ENCODE measurements at places on chromosomes 2 and 18.

- DNase-seq: no peak
Observed at GRCh38 chr18:60693426-60693825, 320.9 kb upstream of the MC4R start.

- no peak for DNase-seq
Observed at GRCh38 chr2:152577579-152577978, 139.7 kb downstream of the PRPF40A start.

GRCh38 chr2:10536569-10537133 is 88.5 kb upstream of the ODC1 start:
- DNase-seq: no peak

DNA sequence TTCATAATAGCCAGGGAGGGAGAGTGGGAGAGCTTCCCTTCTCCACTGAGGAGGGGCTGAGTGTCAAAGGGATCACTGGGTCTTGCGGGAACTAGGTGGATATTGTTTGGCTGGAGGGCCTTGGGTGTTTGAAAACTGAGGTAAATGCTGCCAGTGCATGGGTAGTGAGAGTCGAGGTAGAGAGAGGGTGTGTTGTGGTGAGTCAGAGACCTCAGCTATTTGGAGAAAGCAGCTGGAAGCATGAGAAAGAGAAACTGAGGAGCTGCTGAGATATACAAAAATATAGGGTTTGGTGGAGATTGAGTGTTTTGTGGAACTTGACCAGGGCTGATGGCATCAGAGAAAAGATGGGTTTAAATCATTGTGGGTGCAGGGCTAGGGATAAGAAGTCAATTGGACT is 127.0 kb upstream of the CCDC195 start:
- no peak for DNase-seq

DNA sequence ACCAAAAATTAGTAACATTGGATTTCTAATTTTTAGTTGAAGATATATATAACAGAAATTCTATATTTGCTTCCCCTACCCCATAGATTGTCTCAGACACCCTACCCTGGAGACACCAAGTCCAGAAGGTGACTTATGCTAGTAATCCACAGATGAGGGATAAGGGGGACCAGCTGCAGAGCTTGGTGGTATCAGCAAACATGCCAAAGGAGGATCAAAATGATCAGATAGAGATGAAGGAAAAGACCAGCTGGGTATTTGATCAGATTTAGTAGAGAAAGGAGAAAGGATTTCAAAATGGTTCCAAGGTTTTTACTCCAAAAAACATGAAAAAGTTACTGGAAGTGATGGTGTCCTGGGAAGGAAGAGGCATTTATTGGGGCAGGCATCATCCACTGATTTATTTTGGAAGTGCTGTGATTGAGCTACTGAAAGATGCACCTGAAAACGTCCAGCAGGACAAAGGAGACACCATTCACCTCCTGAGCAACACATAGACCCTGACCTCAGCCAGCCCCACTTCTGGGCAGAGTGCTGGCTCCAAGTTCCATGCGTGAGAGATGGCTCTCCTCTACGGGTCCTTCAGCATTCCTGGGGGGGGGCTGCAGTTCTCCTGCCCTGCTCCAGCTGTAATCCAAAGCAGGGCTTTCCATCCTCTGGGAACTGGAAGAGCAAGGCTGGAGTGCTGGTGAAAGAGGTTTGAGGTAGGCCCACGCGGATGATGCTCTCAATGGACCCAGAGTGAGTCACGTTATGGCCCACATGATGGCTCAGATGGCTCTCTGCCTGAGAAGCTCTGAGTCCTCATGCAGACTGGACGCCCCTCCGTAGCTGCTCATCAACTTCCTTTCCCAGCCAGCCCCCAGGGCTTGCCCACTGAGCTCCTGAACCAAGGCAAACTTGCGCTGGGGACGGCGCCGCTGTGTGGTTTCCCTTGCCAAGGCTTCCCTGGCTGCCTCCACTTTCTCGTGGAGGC is 3.7 kb upstream of the LRRFIP1 start:
- no peak for DNase-seq

DNA sequence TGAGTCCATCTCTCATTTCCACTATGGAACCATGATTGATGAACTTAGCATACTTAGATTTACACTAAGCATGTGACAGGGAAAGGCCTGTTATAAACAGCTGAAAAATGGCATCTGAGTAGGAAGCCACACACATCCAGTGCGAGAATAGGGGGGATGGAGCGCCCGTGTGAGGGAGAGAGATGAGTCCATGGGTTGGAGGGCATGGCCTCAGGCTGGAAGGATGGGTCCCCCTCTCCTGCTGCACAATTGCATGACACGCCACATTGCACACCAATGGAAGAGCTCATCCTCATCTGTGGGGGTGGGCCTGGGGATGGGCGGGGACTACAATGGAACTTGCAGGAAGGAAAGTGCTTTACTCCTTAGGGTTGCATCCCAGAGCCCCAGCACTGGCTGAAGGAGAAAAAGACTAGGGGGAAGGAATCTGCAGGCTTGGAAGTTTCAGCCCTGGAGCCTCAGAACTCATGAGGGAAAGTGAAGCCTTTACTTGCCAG is 46.4 kb upstream of the CXCR4 start:
- DNase-seq: no peak

GRCh38 chr2:55051026-55051866 is 995 bp upstream of the RTN4 start:
- DNase-seq: peak; percentile 100

DNA sequence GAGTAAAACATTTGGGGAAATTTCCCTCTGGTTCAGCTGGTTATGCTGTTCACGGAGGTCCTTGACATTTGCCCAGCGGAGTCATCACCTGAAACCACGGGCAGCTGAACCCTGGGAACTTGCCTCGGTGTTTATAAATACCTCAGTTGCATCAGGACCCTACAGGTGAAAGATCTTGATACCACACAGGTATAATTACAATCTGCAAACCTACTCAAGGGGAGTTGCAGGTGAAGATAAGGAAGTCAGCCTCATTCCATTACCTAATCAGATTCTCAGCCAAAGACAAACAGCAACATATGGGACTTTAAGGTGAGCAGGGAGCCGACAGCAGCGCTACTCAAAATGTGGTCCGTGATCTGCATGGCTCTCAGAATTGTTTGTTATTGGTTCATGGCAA is 37.0 kb upstream of the ATIC start:
- DNase-seq: no peak

DNA sequence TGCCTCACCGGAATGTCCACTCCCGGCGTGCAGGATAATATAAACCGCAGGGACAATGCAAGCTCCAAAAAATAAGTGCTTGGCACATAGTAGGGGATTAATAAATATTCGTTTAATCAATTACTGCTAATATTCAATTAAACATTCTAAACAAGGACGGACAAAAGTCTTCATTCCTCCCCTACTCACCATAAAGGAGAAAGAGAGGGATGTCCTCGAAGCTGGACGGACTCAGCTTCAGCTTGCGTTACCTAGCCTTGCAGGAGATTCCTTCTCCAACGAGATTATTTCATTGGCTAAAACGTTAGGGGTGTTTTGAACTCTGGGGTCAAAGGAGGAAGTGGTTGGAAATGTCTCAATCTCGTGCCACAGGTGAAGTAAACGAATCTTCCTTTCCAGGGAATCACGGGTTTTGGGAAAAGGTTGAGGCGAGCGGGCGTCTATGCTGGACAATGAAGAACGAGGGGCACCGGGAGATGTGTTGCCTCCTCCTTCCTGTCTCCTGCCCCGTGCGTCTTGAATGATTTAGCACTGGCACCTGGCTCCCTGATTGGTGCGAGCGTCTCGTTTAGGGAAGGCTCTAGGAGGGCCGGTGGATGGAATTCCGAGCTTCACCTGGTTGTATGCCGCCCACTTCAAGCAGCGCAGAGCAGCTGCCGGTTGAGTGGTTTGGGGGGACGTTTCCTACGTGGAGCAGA is 2.0 kb upstream of the GAD1 start:
- no peak for DNase-seq

- peak; percentile 54 for DNase-seq
Observed at GRCh38 chr18:62877411-62878221, 162.3 kb downstream of the PHLPP1 start.

DNA sequence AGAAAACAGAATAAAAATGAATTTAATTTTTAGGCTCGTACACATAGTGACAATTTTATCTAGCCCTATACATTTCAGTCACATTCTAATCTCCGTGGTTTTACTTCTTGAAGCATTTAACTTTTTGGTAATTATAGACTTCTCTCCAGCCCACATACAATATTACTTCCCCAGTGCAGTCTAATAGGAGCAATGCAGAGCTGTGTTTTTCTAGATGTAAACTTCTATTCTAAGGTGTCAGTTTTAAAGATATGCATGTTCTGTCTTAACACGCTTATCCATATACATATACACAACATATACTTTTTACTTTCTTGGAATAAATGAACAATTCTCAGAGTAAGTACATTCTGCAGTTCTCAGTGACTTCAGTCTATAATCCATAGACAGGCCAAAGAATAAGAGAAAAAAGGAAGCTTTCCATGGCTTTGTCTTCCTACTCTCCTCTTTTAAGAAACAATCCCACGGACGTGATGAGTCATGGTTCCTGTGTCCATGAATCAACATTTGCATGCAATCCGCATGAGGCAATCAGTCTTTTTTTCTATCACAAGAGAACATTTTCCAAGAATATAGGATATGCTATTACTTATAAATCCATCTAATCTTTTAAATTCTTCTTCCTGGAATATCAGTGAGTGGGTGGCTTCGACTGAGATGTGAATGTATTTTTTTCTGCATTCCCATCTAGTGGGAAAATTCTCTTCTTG is 42.8 kb downstream of the CCDC102B start:
- peak; percentile 88 for DNase-seq

DNA sequence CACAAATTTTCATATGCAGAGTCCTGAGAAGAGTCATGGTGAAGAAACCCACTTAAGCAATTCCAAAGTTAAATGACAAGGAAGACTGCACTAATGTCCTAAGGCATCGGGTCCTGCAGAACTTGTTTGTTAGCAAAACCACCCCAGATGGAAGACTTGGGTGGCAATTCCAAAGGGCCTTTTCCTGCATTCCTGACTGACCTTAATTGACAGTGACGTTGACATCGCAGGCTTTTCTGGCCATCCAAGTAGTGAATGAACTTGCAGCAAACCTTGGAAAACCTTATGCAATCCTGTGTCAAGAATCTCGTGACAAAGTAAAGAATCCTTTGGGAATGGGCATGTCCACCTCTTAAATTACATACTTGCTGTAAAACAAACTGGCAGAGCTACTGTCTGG is 112.5 kb upstream of the SH3BP4 start:
- DNase-seq: no peak

- DNase-seq: no peak
Observed at GRCh38 chr2:43030551-43031307, 195.7 kb downstream of the ZFP36L2 start.

- no peak for DNase-seq
Observed at GRCh38 chr18:22168360-22168921, 948 bp upstream of the GATA6 start.

GRCh38 chr2:137547842-137548241 is 416.4 kb upstream of the HNMT start:
- DNase-seq: no peak

DNA sequence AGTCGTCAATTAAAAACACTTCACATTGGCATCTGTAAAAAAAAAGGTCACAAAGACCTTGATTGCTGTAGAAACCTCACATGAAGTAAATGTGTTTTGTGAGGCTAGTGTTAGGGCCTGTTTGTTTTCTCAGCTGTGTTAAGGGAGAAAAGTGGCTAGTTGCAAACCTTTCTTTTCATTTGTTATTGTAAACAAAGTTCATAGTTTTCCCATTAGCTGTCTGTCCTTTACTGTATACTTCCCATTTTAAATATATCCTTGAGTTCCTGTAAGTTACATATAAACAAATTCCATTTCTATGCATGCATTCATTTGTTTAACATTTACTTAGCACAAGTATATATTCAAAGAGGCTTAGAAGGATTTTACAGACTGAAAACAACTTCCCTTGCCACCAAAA is 1250.2 kb downstream of the LRP1B start:
- DNase-seq: peak; percentile 2

GRCh38 chr2:78992451-78992806 is 33.1 kb upstream of the REG3G start:
- no peak for DNase-seq

GRCh38 chr2:65431421-65432226 is 775 bp downstream of the SPRED2 start:
- no peak for DNase-seq
